Left colon (tissue), 2 donors: ENCODE measurements at places on chromosomes 4 and X. TPM values are rescaled to one million over a fixed set of nuclear protein-coding genes. Genes with fewer than 3 reads are reported as not detected.

The HEPH gene
- total RNA-seq = 301 TPM

The AKAP4 gene
- total RNA-seq = not detected

The SEL1L3 gene
- 106 TPM for total RNA-seq

The CITED1 gene
- total RNA-seq = 0.67 TPM

The CRLF2 gene
- total RNA-seq = 0.28 TPM

The ADAMTS3 gene
- 0.25 TPM for total RNA-seq

The PABPC1L2A gene
- total RNA-seq = not detected
